ENCODE measurements at places on chromosomes 3 and 15.

DNA sequence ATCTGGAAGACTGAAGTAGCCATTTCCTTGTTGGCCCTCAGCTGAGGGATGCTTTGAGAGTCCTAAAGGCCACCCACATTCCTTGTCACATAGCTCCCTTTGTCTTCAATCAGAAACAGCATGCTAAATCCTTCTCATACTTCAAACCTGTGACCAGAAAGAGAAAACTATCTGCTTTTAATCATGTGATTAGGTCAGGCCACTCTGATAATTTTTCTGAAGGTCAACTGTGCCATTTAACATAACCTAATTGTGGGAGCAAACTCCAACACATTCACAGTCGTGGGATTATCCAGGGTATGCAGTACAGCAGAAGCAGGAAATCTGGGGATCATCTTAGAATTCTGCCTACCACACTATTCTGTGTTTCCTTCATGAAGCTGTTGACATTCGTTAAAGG lies 223.9 kb upstream of the NR2E3 start:
- no peak for DNase-seq

GRCh38 chr3:141402476-141403171 lies 34.3 kb downstream of the ZBTB38 start:
- DNase-seq = peak; percentile 43

GRCh38 chr3:169384573-169384972 lies 278.9 kb downstream of the MECOM start:
- DNase-seq = no peak

DNA sequence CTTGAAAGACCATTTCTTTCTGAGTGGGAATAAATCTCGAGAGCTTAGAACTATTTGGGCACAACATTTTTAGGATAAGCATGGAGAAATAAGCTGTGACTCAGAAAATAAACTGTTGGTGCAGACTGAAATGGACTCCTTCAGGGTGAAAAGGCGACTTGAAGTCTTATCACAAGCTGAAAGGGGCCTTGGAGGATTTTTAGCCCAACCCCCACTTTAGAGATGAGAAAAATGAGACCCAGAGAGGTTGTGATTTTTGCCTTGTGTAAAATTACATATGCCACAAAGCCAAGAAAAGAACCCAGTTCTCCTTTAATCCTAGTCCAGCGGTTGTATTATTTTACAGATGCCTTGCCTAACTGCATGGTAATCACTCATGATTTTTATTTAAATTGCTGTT lies 1.5 kb downstream of the ATP1B3 start:
- DNase-seq = peak; percentile 35

- DNase-seq = no peak
Measured at GRCh38 chr3:2090095-2090911, 8.4 kb upstream of the CNTN4 start.

GRCh38 chr15:85021409-85021808 lies 39.8 kb downstream of the PDE8A start:
- DNase-seq = no peak

DNA sequence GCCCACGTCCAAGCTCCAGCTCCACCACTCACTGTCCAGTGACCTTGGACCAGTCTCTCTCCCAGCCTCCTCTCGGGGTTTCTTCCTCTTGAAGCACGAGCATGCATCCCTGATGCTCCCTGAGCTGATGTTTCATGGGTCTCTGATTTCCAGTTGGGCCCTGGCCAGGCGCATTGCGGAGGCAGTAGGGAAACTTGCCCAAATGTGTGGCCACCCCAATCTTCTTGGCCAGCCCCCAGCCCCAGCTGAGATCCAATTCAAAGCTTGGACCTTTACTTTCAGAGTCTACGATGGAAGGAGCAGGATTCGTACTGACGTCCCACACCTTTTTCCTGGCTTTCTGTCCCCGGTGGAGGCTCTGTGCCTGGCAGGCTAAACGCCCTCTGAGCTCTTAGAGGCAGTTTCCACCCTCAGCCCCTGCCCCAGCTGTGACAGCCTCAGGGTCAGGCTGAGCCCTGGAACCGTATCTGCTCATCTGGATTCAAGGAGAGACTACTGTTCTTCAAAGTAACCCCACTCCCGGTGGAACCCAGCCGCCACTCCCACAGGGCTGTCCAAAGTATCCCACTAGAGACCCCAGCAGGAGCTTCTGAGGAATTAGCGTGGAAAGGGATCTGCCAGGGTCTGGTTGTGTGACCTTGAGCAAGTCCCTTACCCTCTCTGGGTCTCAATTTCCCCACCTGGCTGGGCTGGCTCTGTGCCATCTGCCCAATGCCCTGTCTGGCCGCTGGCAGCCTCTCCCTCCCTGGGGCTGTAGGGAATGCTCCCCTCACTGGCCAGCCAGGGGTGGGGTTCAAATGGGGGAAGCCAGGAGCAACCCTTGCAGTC lies 37.4 kb downstream of the CPN2 start:
- no peak for DNase-seq

Data from HT-29 (cell line).